ENCODE measurements at places on chromosomes 6 and 20.

DNA sequence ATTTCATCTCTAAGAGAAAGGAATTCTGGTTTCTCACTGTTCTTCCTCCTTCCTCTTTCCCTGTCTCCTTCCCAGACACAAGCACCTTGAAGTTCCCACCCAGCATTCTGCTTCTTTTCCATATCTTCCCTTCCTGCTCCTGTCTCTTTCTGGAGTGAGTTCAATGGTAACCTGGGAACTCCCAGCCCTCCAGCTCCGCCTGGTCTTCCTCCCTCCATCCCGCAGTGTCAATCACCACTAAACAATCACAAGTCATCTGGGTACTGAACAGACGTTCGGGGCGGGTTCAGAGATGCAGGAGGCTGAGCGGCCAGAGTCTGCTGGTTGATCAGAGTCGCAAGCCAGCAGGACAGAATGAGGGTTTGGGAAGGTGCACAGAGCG lies 7.7 kb downstream of the TTBK1 start:
- no peak for DNase-seq

GRCh38 chr6:107666084-107666980 lies 157.8 kb downstream of the SCML4 start:
- DNase-seq: no peak

- no peak for DNase-seq
Measured at GRCh38 chr6:12969966-12970365, 253.4 kb downstream of the PHACTR1 start.

DNA sequence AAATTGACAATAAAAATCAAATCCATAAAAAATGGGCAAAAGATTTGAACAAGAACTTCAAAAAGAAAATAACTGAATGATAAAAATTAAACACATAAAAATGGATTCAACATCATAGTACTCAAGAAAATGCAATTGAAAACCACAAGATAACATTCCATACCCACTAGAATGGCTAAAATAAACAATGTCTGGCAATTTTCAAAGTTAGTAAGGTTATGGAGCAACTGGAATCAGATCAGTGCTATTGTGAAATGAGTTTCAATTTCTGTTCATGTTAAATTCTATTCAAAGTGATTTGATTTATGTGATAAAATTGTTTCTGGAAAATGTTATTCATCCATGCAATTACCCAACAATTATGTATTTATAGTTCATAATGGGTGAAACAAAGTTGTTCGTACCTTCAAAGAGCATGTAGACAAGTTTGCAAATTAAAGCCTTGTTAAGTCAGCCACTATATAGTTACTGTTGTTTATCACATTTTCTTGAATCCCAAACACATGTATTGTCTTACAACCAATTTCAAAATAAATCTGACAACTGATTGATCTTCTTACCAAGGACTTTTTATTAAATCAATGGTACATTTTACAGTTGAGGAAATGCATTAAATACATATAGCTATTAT lies 151.5 kb upstream of the CENPW start:
- no peak for DNase-seq

DNA sequence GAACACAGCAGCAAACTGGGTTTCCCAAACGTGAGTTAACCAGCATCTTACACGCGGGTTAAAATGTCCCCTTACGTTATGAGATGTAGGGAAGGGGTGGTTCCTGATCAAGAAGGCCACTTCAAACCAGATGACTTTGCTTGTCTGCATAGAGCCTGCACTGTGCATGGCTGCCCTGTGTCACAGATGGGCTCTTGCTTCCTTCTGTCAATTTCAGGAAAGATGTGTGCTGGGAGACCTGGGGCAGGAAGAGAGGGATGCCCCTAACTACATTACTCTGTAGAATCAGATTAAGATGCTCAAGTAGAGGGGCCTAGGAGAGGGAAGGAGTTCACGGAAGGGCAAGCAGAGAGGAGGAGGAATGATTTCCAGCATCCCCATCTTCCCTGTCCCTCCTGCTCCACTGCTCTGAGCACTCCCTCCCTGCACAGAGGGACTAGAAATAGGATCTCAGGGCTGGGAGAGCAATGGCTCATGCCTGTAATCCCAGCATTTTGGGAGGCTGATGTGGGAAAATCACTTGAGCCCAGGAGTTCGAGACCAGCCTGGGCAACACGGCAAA lies 63.5 kb upstream of the ZMYND8 start:
- DNase-seq: no peak

GRCh38 chr6:25316626-25317025 lies 37.5 kb downstream of the CARMIL1 start:
- no peak for DNase-seq

GRCh38 chr6:160378882-160379281 lies 30.7 kb downstream of the SLC22A3 start:
- DNase-seq: no peak

GRCh38 chr6:10390495-10391298 lies 24.2 kb downstream of the TFAP2A start:
- DNase-seq: no peak

DNA sequence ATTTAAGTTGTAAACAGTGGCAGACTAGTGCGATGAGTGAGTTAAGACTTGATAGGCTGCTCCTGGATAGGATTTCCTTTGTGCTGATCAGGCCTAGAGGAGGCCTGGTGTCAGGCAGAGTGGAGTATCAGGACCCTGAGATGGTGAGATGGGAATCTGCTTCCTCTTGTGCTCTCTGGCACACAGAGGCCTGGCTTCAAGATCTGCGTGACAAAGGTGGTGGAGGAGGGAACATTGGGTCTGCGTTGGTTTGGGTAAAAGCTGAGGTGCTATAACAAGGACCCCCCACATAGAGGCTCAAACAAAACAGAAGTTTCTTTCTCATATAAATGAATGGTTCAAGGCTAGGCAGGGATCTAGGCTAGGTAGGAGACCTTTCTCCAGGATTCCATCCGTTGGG lies 20.3 kb downstream of the SCAND1 start:
- DNase-seq: no peak

DNA sequence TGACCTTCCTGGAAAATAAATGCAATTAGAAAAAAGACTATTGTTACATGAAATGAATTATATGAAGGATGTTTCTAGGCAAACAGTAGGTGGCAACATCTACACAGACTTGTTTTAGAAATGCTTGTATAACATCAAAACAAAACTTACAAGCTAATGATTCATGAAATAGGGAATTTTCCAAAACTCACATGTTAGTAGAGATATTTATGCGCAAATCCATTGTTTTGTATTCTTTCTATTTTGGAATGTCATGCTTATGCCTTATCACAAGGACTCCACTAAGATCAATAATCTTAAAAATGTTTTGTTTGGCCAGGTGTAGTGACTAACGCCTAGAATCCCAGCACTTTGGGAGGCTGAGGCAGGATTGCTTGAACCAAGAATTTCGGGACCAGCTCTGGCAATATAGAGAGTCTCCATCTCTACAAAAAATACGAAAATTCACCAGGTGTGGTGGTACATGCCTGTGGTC lies 32.3 kb upstream of the LGSN start:
- DNase-seq: no peak

DNA sequence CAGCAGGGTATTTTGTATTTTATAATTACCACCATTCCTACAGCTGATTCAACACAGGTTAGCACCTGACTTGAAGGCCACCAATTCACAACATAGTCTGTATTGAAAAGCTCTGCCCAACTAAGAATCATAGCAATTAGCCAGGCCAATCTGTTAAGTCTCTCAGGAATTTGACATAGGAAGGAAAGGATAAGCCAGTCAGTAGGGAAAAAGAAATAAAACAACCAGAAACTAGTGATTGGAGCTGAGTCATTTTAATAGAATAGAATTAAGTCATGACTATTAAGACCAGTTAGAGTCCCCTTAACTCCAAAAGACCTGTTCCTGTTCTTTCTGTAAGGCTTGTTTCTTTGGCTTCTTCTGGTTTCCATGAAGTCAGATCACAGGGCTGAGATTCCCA lies 8.1 kb downstream of the RANBP9 start:
- DNase-seq: no peak

- no peak for DNase-seq
Measured at GRCh38 chr20:34037767-34038166, 44.1 kb downstream of the RALY start.

DNA sequence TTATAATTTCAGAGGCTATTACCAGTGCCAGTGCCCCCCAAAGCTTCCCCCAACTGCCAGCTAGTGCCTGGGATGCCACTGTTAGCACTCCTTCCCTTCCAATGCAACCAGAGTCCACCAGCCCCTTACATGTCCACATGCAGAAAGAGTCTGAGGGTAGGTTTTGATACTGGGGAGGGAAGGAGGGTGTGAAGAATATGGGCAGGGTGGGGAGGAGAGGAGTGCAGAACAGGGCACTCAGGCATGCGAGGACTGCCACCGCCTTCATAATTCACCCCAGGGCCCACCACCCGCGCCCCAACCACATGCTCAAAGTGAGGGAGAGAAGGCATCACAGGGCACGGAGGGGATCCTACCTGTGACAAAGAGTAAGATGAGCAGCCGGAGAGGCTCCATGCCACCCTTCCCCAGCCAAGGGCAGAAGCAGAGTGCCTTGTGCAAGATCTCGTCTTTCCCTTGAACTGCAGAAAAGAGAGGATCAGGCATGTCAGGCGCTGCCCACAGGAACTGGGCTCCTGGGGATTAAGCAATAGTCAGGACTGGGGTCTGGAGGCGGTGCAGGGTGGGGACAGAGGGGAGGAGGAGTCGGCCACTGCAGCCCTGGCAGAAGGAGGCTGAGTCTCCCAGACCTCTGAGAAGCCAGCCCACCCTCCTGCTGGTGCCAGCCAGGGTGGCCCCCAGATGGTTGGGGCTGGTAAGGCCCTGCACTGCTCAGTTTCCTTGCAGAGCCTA lies at the start of gene TREM2:
TREM2 (minus strand) TSS at position 430 of the 732 bp plus-strand sequence; CDS start at position 396, 34 bp downstream.
- no peak for DNase-seq

GRCh38 chr20:51511861-51512619 lies 30.5 kb downstream of the NFATC2 start:
- DNase-seq: no peak

DNA sequence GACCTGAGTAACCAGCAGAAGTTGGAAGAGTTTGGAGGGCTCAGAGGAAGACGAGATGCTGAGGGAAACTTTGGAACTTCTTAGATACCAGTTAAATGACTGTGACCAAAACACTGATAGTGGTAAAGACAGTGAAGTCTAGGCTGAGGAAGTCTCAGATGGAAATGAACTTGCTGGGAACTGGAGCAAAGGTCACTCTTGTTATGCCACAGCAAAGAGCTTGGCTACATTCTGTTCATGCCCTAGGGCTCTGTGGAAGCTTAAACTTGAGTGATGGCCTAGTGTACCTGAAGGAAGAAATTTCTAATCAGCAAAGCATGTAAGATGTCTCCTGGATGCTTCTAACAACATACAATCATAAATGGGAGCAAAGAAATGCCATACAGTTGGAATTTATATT lies 24.7 kb downstream of the WDR27 start:
- no peak for DNase-seq

DNA sequence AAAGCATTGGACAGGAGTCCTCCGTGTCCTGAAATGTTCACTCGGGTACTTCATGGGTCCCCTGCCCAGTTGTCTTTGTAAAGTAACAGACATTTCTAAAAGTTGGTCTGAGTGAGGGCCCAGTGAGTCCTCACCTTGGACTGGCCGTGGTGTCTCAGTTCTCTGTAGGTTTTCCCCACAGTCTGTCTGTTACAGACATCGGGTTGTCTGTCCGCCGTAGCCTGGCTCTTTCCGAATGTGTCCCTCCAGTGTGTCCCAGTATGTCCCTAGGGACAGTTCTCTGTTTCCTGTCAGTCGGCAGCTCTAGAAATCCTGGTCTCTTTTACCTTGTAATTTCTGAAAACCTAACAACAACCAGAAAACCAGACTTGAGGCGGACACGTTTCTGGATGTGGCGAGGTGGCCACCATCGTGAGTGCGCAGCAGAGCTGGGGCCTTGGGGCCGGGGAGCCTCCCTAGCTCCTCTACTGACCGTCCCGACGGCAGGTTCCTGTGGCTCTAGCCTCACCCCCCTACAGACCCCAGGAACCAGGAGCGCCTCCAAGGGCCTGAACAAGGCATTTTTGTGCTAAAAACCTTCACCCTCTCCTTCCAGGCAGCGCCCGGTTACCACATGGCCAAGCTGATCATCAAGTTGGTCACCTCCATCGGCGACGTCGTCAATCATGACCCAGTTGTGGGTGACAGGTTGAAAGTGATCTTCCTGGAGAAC lies 42.2 kb downstream of the PYGB start:
- no peak for DNase-seq

DNA sequence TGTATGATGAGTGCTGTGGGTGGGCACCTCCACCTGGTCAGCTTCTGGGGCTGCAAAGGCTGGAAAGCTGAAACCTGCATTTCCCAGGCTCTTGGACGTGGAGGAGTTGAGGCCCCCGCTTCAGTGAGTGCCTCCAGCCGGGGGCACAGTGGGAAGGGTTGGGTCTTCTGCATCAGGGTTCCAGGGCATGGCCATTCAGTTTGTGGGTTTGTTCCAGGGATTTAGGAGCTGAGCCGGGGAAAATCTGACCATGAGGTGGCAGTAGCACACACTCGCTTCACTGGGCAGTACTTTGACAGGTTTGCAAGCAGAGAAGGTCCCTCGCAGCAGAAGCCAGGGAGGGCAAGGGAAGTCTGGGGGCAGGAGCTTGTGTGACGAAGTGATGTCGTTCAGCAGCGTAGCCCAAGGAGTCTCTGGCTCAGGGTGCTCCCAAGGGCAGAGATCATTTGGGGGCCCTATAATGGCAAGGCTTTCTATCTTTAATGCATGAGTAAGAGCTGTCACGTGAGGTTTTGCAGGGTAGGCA lies 69.5 kb upstream of the SULF2 start:
- DNase-seq: no peak

DNA sequence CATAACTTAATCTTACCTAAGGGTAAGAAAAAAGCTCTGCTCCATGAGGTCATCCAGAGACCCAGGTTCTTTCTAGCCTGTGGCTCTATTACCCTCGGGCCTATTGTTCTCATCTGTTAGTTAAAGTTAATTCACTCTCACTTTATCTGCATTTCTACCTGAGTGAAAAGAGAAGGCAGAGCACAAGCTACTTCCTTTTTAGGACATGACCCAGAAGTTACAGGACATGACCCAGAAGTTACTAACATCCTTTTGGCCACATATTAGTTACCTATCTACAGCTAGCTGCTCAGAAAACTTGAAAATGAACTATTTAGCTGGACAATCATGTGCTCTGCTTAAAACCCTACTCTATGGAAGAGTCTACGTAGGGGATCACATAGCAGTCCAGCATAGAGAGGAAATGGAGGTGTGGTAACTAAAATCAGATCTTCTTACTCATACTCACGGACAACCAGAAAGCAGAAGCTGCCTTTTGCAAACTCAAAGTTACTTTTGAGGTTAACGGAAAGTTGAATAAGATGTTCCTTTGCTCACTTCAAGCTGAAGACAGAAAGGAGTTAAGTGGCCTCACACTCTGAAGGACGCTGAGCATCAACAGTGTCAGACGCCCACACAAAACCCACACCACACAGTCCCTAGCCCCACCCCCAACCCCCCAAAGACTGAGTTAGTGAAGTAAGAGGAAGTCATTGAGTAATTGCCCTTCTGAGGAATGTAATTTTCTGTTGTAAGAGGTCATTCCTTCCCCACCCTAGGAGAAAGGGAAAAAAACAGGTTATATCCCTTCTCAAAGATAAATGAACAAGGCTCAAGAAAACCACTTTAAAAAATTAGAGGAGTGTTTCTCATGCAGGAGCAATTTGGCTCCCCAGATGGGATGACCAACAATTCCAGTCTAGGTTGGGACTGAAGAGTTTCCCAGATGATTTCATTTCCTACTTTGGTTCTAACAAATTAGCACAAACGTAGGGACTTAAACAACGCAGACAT lies 45.9 kb upstream of the TAB2 start:
- peak; percentile 17 for DNase-seq

Measured in stimulated activated CD4-positive, alpha-beta T cell treated with anti-CD3 and anti-CD28 coated beads, Interleukin-15, amount 100 ng/mL, for 1 hour (primary cell).